ENCODE measurements at places on chromosomes 7 and 10. TPM values are rescaled to one million over a fixed set of nuclear protein-coding genes. Genes with fewer than 3 reads are reported as not detected.

- DNase-seq = no peak
Observed at GRCh38 chr10:80356563-80356988, at the start of the genes DYDC1 and DYDC2. Gene DYDC1, minus strand, starts transcription at chr10:80356755. Its CDS starts 4,154 bp downstream, at chr10:80352601. Gene DYDC2, plus strand, starts transcription at chr10:80356781. Its CDS starts 5,663 bp downstream, at chr10:80362444.

Gene ALOX5
- total RNA-seq = 1.7 TPM

Gene TRPV5
- total RNA-seq = not detected

- no peak for DNase-seq
Observed at GRCh38 chr10:5467634-5468255, 31.6 kb downstream of the CALML5 start.

DNA sequence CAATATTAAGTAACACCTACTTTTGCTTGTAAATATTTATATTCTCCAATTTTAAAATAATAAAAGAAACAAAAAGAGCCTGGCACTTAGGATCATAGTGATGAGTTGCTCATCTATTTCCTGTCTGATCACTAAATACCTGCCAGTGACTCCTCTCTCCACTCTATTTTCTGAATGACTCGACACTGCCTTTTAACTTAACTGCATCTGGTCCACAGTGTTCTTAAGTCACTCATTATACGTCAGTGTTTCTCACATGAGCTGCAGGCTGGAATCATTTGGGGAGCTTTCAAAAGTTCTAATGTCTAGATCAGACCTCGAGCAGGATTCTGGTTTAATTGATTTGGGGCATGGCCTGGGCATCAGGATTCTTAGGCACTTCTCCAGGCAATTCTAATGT lies 78.0 kb upstream of the AGBL3 start:
- no peak for DNase-seq

- no peak for DNase-seq
Observed at GRCh38 chr10:87657371-87657770, 2.3 kb upstream of the PAPSS2 start.

- DNase-seq = no peak
Observed at GRCh38 chr10:53406532-53406931, 633.9 kb upstream of the MBL2 start.

GRCh38 chr7:158188676-158189075 lies 398.9 kb downstream of the PTPRN2 start:
- no peak for DNase-seq

All from epithelial cell of proximal tubule (primary cell).